Caki2 (cell line): ENCODE measurements at places on chromosomes 5 and 9.

DNA sequence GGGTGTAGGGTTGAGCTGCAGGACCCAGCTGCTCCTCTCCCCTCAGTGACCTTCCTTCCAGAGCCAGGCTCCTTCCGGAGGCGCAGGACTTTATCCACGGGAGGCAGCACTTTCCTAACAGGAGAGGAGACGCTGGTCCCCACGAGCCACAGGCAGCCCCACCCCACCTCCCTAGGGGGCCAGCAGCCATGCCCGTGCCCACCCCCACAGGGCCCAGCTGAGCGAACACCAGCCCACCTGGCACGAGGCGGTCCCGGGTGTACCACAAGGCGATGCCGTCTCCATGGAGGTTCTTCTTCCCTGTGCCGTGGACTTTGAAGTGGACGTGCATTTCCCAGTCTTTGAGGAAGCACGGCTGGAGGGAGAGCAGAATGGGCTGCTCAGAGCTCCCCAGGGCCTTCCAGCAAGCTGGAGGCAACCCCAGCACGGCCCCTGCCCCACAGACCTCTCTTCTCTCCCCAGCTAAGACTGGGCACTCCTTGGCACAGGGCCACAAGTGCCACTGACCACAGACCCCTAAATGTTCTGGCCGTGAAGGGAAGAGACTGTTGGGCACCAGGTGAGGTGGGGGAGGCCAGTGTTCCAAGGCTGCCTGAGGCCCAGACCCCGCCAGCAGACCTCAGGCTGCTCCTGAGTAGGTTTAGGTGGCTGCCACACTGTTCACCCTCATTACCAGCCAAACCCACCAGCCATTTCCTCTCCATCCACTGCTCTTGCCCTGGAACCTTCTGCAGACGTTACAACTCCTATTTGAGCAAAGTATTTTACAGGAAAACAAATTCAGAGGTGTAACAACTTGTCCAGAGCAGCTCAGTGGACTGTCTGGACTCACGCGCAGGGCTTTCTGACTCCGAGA, 13.0 kb downstream of the LMAN2 start:
- no peak for DNase-seq

- DNase-seq = no peak
These were observed 360.6 kb downstream of the ARRDC3 start for GRCh38 chr5:91022518-91022917.

GRCh38 chr5:10311595-10312425, 4.1 kb upstream of the CMBL start:
- no peak for DNase-seq

GRCh38 chr5:173045474-173045873, 10.7 kb upstream of the CREBRF start:
- no peak for DNase-seq

DNA sequence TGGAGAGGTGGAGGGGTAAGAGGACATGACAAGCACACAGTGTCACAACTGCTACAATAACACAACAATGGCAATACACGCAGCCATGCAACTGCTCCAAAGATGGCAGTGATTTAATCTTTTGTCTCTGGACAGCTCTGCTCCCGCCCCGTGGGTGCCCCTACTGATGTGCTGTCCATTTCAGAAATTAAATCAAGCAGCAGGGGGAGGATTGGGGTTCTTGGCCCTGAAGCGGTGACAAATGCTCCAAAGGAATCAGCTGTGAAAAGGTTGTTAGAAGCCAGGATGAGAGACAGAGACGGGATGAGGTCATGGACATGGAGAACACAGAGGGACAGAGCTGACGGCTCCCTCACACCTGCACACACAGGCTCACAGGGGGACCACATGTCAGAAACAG, 22.6 kb downstream of the CNTFR start:
- DNase-seq = no peak

- no peak for DNase-seq
These were observed 40.3 kb downstream of the JAK2 start for GRCh38 chr9:5025416-5025815.

- DNase-seq = no peak
These were observed 11.1 kb downstream of the ZNF608 start for GRCh38 chr5:124735169-124735858.

DNA sequence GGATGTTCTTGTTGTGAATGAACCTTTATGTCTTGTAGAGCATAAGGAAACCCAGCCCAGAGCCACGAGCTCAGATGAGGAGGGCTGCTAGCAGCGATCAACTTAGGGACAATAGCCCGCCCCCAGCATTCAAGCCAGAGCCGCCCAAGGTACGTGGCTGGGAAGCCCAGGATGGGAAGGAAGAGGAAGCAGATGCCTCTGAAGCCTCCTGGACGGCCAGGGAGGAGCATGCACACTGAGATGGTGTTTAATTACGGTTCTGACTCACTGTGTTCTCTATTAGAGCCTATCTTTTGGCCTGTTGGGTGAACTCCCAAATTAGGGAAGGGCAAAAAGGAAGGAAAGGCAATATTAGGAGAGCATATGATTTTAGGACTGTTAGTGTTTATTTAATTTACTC, 75.3 kb downstream of the TJP2 start:
- no peak for DNase-seq

DNA sequence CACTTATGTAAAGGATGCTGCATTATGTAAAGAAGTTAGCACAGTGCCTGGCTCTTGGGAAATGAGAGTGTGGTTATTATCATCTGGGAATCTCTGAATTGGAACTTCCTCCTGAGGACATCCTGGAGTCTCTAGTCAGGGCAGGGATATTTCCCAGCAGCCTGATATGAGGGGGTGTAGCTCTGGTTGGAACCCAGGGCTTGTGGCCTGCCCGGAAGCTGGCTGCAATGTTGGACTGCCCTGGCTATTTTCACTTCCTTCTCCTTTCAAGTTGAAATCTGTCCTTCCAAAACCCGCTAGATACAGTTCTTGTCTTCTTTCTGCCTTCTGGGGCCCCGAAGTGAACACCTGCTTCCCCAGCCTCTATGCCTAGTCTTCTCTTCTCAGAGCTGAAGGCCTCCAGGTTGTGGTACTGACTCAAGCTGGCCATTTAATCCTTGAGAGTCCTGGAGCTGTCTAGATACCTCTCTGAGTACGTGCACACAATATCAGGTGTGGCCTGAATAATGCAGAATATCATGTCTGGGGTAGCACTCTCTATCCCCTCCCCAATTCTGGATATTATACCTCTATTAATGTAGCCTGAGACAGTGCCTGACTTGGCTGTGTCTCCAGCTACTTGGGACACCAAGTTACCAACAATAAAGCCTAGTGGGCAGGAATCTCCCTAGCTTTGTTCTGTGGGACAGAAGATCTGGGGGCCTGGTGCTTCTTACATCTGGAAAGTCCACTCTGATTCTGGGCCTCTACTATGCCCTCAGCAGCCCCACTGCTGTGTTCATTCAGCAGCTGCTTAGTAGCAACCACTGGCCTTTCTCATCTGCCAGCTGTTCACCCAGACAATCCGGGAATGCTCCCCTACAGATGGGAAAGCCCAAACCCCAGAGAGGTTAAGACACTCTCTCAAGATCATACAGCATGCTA, 45.0 kb downstream of the SLC6A7 start:
- DNase-seq = no peak

GRCh38 chr9:129665389-129665775, at the start of gene PRRX2:
Gene PRRX2, plus strand, starts transcription at chr9:129665647. Its CDS starts 221 bp downstream, at chr9:129665868.
- no peak for DNase-seq
